ENCODE measurements at places on chromosomes 16 and 17.

GRCh38 chr16:4904108-4904941, 32.6 kb downstream of the PPL start:
- H3K36me3 ChIP-seq = no peaks in the 10 kb centered on the region
- no peak overlapping the region for H3K27ac ChIP-seq
- no peaks in the 10 kb centered on the region for H3K4me1 ChIP-seq
- H3K27me3 ChIP-seq = peaks cover 43% of the 10 kb centered on the region

DNA sequence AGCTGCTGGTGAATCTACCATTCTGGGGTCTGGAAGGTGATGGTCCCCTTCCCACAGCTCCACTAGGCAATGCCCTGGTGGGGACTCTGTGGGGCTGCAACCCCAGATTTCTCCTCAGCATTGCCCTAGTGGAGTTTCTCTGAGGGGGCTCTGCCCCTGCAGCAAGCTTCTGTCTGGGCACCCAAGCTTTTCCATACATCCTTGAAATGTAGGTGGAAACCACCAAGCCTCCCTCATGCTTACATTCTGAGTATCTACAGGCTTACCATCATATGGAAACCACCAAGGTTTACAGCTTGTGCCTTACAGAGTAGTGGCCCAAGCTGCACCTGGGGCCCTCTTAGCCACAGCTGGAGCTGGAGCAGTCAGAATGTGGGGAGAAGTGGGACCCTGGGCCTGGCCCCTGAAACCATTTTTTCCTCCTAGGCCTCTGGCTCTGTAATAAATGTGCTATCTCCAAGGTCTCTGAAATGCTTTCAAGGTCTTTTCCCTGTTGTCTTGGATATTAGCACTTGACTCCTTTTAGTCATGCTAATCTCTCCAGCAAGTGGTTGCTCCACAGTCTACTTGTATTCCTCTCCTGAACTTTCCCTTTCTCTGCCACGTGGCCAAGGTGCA, 19.6 kb upstream of the DLX3 start:
- no peaks in the 10 kb centered on the region for H3K36me3 ChIP-seq
- no peak overlapping the region for H3K27ac ChIP-seq
- no peak for DNase-seq
- H3K4me1 ChIP-seq = no peaks in the 10 kb centered on the region

- no peak for DNase-seq
- H3K4me3 ChIP-seq = peak overlapping the region; percentile 54
- H3K27me3 ChIP-seq = peaks cover 79% of the 10 kb centered on the region
Observed at GRCh38 chr17:7445619-7445968, 733 bp downstream of the CHRNB1 start.

DNA sequence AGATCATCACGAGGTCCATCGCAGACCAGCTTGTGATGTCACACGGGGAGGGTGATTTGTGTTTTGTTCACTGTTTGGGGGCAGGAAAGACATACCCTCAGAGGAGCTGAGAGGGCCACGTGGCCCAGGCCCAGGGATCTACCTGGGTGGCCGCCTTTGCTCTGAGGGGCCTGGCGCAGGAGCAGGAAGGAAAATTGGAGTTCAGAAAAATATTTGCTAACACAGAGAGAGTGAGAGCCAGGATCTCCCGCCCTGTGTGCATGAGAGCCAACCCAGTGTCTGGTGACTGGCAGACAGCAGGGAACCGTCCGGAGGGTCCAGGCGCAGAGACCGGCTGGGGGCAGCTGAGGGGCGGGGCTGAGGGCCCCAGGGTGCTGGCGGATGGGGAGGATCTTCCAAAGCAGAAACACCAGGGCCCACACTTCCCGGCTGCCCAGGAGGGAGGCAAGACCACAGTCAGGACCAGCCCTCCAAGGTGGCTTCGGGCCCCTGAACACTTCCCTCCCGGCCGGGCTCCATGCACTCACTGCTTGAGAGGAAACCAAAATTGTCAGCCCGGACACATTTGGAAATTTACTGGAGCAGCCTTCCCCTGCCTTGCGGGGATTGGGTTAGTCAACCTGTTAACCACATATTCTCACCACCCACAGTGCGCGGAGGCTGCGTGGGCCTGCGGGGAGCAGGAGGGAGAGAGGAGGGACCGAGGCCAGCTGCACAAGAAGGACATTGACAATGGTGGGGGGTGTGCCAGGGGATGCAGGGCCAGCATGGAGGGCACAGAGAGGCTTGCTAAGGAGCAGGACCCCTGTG, 52.6 kb downstream of the RBFOX3 start:
- H3K4me3 ChIP-seq = no peak overlapping the region
- DNase-seq = no peak
- H3K4me1 ChIP-seq = peaks cover 20% of the 10 kb centered on the region
- peaks cover 51% of the 10 kb centered on the region for H3K27me3 ChIP-seq

GRCh38 chr17:10621397-10621796, 35.7 kb downstream of the MYH3 start:
- no peak for DNase-seq
- H3K4me3 ChIP-seq = no peak overlapping the region
- H3K36me3 ChIP-seq = peaks cover under 1% of the 10 kb centered on the region
- no peak overlapping the region for H3K27ac ChIP-seq
- peaks cover 4% of the 10 kb centered on the region for H3K27me3 ChIP-seq

DNA sequence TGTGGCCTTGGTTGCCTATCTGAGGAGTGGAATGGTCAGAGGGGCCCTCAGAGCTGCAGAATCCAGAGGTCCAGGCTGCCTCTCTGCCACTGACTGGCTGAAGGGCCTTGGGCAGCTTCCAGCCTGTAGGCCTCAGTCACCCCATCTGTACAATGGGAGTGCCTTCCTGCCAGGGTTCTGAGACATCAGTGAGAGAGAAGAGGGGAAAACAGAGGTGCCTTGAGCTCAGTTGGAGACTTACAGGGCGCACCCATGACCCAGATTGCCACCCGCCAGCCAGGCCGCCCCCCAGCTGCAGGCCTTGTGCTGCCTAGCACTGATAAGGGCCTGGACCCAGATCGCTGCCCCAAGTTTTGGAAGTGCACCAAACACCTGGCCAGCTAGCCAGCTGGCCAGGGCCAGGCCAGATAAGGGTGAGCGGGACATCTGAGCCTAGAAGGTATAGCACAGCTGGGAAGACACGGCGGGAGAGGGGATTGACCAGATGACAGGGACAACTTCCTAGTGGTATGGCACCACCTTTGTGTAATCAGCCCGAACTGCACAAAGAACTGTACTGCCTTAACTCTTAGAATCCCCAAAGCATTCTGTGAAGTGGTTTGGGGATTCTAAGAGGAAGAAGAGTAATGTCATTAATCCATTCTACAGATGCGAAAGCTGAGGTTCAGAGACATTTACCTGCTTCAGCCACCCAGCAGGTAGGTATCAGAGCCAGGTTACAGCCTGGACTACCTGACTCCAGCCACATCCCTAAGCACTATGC, 1.4 kb downstream of the SLC4A1 start:
- H3K4me3 ChIP-seq = no peak overlapping the region
- no peaks in the 10 kb centered on the region for H3K4me1 ChIP-seq

GRCh38 chr16:74842413-74842812, 67.8 kb upstream of the FA2H start:
- H3K27me3 ChIP-seq = no peaks in the 10 kb centered on the region
- no peaks in the 10 kb centered on the region for H3K4me1 ChIP-seq
- H3K36me3 ChIP-seq = no peaks in the 10 kb centered on the region
- no peak overlapping the region for H3K4me3 ChIP-seq

DNA sequence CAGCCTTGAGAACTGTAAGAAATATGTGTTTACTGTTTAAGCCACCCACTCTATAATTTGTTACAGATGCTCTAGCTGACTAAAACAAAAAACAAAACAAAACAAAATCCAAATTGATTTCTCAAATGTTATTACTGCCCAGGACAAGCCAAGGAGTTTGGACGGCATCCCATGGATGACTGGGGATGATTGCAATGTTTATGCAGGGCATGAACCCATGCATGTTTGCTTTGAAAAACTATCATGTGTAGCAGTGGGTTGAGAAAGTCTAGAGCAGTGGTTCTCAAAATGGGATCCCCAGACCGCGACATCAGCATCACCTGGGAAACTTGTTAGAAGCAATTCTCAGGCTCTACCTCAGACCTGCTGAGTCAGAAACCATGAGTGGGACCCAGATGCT, 223.2 kb upstream of the PSMD7 start:
- no peaks in the 10 kb centered on the region for H3K36me3 ChIP-seq
- H3K27me3 ChIP-seq = peaks cover 5% of the 10 kb centered on the region
- H3K4me3 ChIP-seq = no peak overlapping the region
- no peaks in the 10 kb centered on the region for H3K4me1 ChIP-seq
- no peak overlapping the region for H3K27ac ChIP-seq

DNA sequence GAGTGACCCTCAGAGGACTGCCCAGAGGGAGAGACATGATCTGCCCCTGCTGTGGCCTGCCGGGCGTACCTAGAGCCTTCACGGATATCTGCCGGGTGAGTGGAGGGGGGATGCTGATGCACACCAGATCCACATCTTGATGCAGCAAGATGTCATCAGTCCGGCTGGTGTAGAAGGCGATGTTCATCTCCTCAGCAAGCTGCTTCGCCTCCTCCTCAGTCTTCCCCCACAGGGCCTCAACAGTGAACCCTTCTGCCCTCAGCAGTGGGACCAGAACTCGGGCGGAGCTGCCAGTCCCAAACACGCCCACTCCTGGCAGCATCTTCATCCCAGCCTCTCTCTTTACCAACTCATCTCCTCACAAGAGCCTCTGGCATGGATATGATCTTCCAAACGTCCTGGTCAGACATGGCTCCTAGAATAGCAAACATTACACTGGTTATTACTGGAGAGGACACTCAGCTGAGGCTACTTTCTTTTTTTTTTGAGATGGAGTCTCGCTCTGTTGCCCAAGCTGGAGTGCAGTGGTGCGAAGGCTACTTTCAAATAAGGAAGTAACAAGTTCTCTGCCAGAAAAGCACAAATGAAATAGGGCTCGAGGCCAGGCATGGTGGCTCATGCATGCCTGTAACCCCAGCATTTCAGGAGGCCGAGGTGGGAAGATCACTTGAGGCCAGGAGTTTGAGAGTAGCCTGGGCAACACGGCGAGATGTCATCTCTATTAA, 18.9 kb downstream of the C16orf86 start:
- H3K36me3 ChIP-seq = no peaks in the 10 kb centered on the region
- no peak for DNase-seq
- peak overlapping the region; percentile 38 for H3K27ac ChIP-seq
- H3K27me3 ChIP-seq = no peaks in the 10 kb centered on the region

DNA sequence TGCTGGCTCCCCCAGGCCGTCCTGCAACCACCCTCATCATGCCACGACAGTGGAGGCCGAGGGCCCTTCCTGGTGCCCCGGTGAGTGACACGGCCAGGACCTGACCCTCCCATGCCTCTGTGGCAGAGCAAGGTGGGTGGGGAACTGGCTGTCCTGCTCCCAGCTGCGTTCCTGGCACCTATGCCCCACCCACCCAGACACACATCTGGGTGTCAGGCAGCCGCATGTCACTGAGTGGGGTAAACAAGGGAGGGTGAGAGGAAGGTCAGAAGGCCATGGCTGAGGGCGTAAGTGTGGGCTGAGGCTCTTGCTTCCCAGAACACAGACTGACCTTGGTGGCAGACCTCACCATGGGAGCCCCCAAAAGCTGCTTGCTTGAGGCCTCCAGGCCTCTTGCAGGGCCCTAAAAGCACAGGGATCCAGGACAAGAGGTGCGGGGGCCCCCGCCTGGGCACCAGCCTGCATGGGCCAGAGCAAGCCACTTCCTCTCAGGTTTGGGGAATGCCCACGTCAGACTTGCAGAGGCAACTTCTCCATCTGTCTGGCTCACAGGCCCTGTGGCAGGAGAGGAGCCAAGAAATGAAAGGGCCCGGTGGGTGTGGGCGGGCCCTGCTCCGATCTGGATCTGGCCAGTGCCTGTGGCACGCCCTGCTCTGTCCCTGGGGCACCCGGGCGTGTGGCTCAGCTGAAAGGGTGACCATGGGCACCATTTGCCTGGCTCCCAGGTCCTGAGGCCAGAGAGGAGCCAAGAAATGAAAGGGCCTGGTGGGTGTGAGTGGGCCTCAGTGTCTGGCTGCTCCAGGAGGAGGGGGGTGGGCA, 3.9 kb upstream of the CCDC57 start:
- H3K36me3 ChIP-seq = no peaks in the 10 kb centered on the region

GRCh38 chr16:57264950-57265371, 19.5 kb downstream of the PLLP start:
- H3K27ac ChIP-seq = peak overlapping the region; percentile 42
- no peak for DNase-seq
- no peaks in the 10 kb centered on the region for H3K27me3 ChIP-seq
- no peak overlapping the region for H3K4me3 ChIP-seq
- peaks cover 30% of the 10 kb centered on the region for H3K4me1 ChIP-seq
- no peaks in the 10 kb centered on the region for H3K36me3 ChIP-seq

DNA sequence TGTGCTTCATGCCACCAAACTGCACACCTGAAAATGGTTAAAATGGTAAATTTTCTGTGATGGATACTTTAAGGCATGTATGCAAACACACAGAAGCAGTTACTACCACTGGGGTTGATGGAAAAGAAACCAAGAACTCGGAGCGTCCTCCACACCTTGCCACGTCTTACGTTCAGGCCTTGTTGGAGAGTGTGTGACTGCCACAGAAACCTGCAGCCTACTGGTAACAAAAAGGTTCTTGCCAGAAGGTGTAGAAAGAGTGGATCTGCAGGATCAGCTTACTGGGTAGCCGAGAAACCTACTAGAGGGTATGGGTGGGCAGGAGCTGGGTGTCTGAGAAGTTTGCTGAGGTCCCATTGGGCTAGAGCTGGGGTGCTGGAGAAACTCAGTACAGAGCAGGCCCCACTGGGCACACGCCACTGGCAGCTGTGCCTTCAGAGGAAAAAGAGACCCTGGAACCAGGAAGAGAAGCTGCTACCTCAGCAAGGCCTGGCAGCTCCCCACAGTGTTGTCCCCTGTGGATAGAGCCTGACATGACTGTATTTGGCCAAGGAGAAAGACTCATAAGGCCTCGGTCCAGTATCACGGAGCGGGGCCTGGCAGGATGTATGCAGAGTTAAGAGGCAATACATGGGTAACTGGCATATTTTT, 204.6 kb downstream of the SEC14L1 start:
- peaks cover 18% of the 10 kb centered on the region for H3K4me1 ChIP-seq
- H3K36me3 ChIP-seq = no peaks in the 10 kb centered on the region
- DNase-seq = no peak
- H3K27me3 ChIP-seq = no peaks in the 10 kb centered on the region

GRCh38 chr16:29154676-29155121, 169.8 kb downstream of the LAT start:
- DNase-seq = no peak
- H3K4me1 ChIP-seq = peaks cover 18% of the 10 kb centered on the region
- H3K27me3 ChIP-seq = no peaks in the 10 kb centered on the region
- H3K27ac ChIP-seq = no peak overlapping the region

DNA sequence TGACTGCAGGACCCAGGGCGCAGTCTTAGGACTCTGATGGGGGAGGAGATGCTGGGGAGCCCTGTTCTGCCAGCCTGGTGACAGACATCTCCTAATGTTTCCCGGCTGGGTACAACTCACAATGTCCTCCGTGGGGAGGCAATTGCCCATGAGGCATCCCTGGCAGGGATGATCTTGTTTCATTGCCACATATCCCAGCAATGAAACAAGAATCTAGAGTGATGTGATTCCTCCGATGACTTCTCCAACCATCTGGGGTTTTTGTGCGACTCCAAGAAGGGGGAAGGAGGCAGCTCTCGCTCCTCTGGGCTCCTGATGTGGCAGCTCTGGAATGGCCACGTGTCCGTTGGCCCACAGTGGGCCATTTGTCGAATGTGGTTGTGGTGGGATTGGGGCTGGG, 255.8 kb downstream of the SEC14L1 start:
- peaks cover 94% of the 10 kb centered on the region for H3K4me1 ChIP-seq
- H3K36me3 ChIP-seq = peaks cover 14% of the 10 kb centered on the region
- no peak overlapping the region for H3K27ac ChIP-seq
- no peaks in the 10 kb centered on the region for H3K27me3 ChIP-seq
- no peak for DNase-seq
- no peak overlapping the region for H3K4me3 ChIP-seq

GRCh38 chr16:57787519-57787905, 14.8 kb downstream of the KIFC3 start:
- H3K27me3 ChIP-seq = no peaks in the 10 kb centered on the region
- H3K36me3 ChIP-seq = no peaks in the 10 kb centered on the region
- H3K4me3 ChIP-seq = no peak overlapping the region
- no peak for DNase-seq
- no peak overlapping the region for H3K27ac ChIP-seq
- no peaks in the 10 kb centered on the region for H3K4me1 ChIP-seq

Data from T-cell (primary cell).